ENCODE measurements at places on chromosomes 16 and 17.

DNA sequence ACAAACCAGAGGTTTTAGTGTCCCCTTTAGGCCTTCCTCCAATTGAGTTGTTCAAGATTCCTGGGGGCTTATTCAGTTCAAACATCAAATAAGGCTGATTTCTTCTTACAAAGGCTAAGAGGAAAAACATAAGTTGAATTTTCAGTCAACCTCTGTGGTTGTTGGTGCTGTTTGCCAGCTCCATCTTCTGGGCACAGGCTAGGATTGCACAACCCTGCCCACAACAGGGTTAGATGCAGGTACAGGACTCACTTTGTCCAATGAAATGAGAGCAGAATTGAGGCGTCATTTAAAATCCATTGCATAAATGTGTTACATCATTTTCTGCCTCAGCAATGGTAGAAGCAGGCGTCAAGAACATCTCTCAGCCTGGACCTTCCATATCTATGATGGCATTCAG, 173.3 kb downstream of the PMP22 start:
- no peak overlapping the region for H3K27ac ChIP-seq
- DNase-seq, result no peak
- H3K4me3 ChIP-seq, result no peak overlapping the region
- peaks cover 10% of the 10 kb centered on the region for H3K27me3 ChIP-seq
- no peaks in the 10 kb centered on the region for H3K4me1 ChIP-seq

- no peak overlapping the region for H3K4me3 ChIP-seq
- no peak overlapping the region for H3K27ac ChIP-seq
- peaks cover 13% of the 10 kb centered on the region for H3K4me1 ChIP-seq
- no peaks in the 10 kb centered on the region for H3K36me3 ChIP-seq
- H3K27me3 ChIP-seq, result peaks cover 40% of the 10 kb centered on the region
Observed at GRCh38 chr17:37826497-37827430, 81.9 kb upstream of the HNF1B start.

DNA sequence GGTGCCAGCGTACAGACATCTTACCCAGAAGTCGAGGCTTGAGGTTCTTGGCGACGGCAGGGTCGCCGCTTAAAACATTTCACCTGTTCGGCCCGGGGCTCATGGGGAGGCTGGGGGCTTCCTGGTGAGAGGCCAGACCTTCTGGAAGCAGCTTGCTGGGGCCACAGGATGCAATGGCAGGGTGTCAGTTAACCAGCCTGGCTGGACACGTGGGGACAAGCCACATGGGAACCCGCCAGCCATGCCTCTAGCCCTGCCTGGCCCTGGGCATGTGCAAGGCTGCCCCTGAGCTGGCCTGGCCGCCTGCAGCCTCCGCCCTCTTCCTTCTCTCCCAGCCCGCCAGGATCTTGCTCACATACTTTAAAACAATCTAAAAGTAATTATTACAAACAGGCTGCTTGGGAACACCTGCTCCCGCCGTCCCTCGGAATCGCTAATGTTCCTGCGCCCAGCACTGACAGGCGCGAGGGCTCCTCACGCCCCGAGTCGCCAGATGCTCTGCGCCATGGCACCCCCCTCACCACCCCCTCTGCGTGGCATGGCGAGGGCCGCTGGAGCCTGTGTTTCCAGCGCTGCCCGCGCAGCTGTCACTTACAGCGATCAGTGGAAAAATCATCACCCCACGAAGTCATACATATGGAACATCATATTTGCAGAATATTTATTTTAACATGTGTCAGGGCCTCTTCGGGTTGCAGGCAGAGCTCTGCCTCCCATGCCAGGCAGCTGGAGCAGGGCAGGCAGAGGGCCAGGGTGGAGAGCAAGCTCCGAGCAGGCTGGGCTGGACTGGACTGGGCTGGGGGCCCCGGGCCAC, 188.7 kb upstream of the GSE1 start:
- DNase-seq, result peak; percentile 22
- no peak overlapping the region for H3K4me3 ChIP-seq
- no peak overlapping the region for H3K27ac ChIP-seq
- peaks cover 2% of the 10 kb centered on the region for H3K4me1 ChIP-seq
- H3K27me3 ChIP-seq, result no peaks in the 10 kb centered on the region

GRCh38 chr17:4849011-4849536, 15.9 kb downstream of the MINK1 start:
- DNase-seq, result no peak
- peaks cover 41% of the 10 kb centered on the region for H3K4me1 ChIP-seq
- no peaks in the 10 kb centered on the region for H3K27me3 ChIP-seq
- no peak overlapping the region for H3K27ac ChIP-seq
- H3K4me3 ChIP-seq, result no peak overlapping the region
- H3K36me3 ChIP-seq, result peaks cover 11% of the 10 kb centered on the region

DNA sequence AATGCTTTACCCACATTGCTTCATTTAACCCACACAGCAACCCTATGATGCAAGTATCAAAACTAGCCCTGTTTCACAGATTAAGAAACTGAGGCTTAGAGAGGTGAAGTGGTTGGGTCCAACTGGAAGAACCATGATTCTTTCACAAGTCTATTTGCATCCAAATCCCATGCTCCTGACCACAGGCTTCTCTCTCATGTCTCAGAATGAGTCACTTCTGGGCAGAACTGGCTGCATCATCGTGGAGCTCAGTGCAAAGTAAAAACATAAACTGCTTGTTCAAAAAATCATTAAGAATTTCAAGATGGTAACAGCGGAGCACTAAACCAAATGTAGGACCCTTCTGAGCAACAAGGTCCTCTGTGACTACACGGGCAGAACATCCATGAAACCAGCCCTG, 20.2 kb upstream of the CES1 start:
- no peaks in the 10 kb centered on the region for H3K36me3 ChIP-seq
- peaks cover 34% of the 10 kb centered on the region for H3K27me3 ChIP-seq
- DNase-seq, result no peak
- H3K27ac ChIP-seq, result no peak overlapping the region
- no peaks in the 10 kb centered on the region for H3K4me1 ChIP-seq
- H3K4me3 ChIP-seq, result no peak overlapping the region

DNA sequence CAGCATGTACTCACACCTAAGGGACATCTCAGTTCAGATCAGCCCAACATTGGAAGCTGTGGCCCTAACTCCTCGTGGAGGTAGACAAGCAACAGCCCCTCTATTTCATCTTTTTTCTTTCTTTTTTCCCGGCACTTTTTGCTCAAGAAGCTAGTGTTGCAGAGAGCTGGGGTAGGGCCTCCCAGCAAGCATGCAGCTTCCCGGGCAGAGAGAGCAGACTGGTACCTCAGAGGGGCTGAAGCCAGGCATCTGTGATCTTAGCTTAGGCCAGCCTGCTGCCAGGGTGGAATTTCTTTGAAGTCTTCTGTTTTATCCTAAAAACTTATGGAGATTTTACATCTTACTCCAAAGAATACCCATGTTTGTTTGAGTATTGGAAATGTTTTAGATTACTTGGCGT, 195.4 kb downstream of the C16orf95 start:
- H3K36me3 ChIP-seq, result no peaks in the 10 kb centered on the region
- no peak overlapping the region for H3K4me3 ChIP-seq
- H3K27ac ChIP-seq, result no peak overlapping the region
- DNase-seq, result no peak

DNA sequence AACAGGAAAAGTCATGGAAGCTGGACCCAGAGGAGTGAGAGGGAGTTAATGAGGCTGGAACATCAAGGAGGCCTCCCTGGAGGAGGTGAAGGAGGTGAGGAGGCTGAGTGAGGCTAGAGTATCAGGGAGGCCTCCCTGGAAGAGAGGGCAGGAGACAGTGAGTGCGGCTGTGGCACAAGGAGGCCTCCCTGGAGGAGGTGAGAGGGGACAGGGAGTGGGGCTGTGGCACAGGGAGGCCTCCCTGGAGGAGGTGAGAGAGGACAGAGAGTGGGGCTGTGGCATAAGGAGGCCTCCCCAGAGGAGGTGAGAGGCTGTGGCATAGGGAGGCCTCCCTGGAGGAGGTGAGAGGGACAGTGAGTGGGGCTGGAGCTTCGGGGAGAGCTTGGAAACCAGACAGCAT, 5.5 kb downstream of the CAMKK1 start:
- H3K36me3 ChIP-seq, result peaks cover 24% of the 10 kb centered on the region
- H3K4me3 ChIP-seq, result peak overlapping the region; percentile 28
- no peak for DNase-seq

- no peak overlapping the region for H3K27ac ChIP-seq
- H3K4me1 ChIP-seq, result peaks cover 12% of the 10 kb centered on the region
- no peak overlapping the region for H3K4me3 ChIP-seq
- peaks cover 30% of the 10 kb centered on the region for H3K27me3 ChIP-seq
Observed at GRCh38 chr17:19752216-19753050, 4.3 kb upstream of the ALDH3A1 start.

GRCh38 chr16:89345642-89346150, 128.2 kb downstream of the ZNF778 start:
- peaks cover 89% of the 10 kb centered on the region for H3K4me1 ChIP-seq
- no peak for DNase-seq
- no peaks in the 10 kb centered on the region for H3K27me3 ChIP-seq
- peak overlapping the region; percentile 87 for H3K27ac ChIP-seq
- H3K36me3 ChIP-seq, result peaks cover 55% of the 10 kb centered on the region
- no peak overlapping the region for H3K4me3 ChIP-seq

DNA sequence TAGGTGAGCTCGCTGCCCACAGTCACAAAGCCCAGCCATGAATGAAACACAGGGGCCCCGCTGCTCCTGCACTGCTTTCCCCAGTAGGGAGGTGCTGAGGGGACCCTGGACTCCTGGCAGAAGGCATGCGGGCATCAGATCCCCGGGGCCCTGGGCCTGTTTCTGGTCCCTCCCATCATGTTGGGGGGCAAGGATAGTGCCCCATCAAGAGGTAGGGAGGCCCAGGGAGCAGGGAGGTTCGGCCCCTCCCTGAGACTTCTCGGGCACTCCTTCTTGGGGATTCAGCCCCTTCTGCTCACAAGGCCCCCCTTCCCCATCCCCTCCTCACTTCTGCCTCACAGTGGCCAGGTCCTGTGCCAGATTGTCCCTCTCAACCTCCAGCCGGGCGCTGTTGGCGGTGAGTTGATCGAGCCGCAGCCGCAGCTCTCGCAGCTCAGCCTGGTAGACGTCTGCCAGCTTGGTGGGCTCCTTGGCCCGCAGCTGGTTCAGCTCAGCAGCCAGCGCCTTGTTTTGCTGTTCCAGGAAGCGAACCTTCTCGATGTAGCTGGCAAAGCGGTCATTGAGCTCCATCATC, 515 bp downstream of the GFAP start:
- no peak overlapping the region for H3K27ac ChIP-seq
- peaks cover 39% of the 10 kb centered on the region for H3K27me3 ChIP-seq
- H3K4me1 ChIP-seq, result peaks cover 6% of the 10 kb centered on the region
- DNase-seq, result no peak

DNA sequence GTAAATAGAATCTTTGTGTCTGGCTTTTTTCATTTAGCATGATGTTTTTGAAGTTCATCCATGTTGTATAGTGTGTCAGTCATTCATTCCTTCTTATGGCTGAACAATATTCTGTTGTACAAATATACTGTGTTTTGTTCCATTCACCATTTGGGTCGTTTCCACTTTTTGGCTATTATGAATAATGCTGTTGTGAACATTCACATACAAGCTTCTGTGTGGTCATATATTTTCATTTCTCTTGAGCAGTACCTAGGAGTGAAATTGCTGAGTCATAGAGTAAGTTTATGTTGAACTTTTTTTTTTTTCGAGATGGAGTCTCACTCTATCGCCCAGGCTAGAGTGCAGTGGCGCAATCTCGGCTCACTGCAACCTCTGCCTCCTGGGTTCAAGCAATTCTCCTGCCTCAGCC, 32.3 kb upstream of the TAOK1 start:
- no peak overlapping the region for H3K4me3 ChIP-seq
- no peaks in the 10 kb centered on the region for H3K36me3 ChIP-seq
- peak overlapping the region; percentile 62 for H3K27ac ChIP-seq
- no peak for DNase-seq
- H3K27me3 ChIP-seq, result no peaks in the 10 kb centered on the region

- no peak overlapping the region for H3K27ac ChIP-seq
- no peaks in the 10 kb centered on the region for H3K36me3 ChIP-seq
Observed at GRCh38 chr16:20613481-20614185, 37.5 kb upstream of the ACSM2B start.

GRCh38 chr16:55367866-55368603, 44.0 kb downstream of the IRX6 start:
- H3K4me1 ChIP-seq, result peaks cover 3% of the 10 kb centered on the region
- no peaks in the 10 kb centered on the region for H3K36me3 ChIP-seq
- H3K27me3 ChIP-seq, result peaks cover 62% of the 10 kb centered on the region
- H3K4me3 ChIP-seq, result no peak overlapping the region

GRCh38 chr16:72164691-72165090, 7.3 kb downstream of the PMFBP1 start:
- H3K4me1 ChIP-seq, result no peaks in the 10 kb centered on the region
- no peaks in the 10 kb centered on the region for H3K36me3 ChIP-seq
- peaks cover 20% of the 10 kb centered on the region for H3K27me3 ChIP-seq
- no peak for DNase-seq
- H3K4me3 ChIP-seq, result no peak overlapping the region
- H3K27ac ChIP-seq, result no peak overlapping the region

DNA sequence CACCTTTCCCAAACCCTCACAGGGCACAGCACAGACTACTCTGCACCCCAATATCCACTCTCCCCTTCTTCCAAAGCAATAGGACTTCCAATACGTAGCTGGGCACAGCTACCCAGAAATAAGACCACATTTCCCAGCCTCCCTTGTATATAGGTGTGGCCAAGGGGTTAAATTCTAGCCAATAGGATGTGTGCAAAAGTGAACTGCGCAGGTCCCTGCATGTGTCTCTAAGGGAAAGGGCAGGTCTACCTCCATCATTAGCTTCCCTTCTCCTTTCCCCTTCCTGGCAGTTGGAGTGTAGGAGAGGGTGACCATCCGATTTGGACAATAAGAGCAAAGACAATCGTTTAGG, 25.5 kb upstream of the SNN start:
- no peak for DNase-seq
- H3K4me1 ChIP-seq, result peaks cover 16% of the 10 kb centered on the region
- H3K27me3 ChIP-seq, result no peaks in the 10 kb centered on the region
- H3K4me3 ChIP-seq, result no peak overlapping the region
- no peak overlapping the region for H3K27ac ChIP-seq

DNA sequence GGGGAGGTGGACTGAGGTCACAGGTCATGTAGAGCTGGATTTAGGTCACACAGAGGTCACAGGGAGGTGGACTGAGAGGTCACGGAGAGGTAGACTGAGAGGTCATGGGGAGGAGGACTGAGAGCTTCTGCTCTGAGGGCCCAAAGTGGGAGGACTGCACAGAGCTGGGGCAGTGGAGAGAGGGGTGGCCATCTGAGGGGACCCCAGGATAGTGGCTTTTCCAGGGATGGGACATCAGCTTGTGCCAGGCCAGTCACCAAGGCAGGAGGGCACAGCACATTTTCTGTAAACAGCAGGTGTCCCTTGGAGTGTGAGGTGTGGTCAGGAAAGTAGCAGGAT, 26.1 kb upstream of the JPT2 start:
- peaks cover 8% of the 10 kb centered on the region for H3K4me1 ChIP-seq
- H3K27me3 ChIP-seq, result no peaks in the 10 kb centered on the region
- peak overlapping the region; percentile 71 for H3K27ac ChIP-seq
- H3K4me3 ChIP-seq, result no peak overlapping the region

DNA sequence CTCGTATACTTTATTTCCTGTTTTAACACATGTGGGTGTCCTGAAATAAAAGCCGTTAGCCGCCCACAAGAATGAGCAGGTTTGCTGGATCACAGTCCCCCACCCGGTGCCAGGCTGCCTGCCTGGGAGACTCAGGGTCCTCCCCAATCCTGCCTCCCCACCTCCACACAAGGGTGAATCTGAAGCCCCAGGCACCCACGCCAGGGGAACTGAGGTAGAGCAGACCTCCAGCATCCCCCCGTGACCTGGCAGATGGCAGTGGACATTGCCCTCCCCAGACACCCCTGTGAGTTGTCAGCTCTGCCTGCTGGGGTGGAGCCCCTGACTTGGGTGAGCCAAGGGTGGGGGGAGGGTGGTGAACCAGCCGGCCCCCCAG, 114.8 kb downstream of the METRNL start:
- peak overlapping the region; percentile 38 for H3K27ac ChIP-seq
- no peaks in the 10 kb centered on the region for H3K27me3 ChIP-seq
- peaks cover 30% of the 10 kb centered on the region for H3K4me1 ChIP-seq
- DNase-seq, result no peak
- H3K4me3 ChIP-seq, result no peak overlapping the region

Measured in activated T-cell treated with anti-CD3 and anti-CD28 coated beads, Interleukin-2, amount 50 U/mL, for 24 hours (primary cell).